ENCODE measurements at places on chromosomes 3 and 15.

- DNase-seq = peak; percentile 62
Observed at GRCh38 chr3:108008931-108009639, 81.7 kb downstream of the CD47 start.

- no peak for DNase-seq
Observed at GRCh38 chr15:56731548-56731947, 1.8 kb downstream of the ZNF280D start.

DNA sequence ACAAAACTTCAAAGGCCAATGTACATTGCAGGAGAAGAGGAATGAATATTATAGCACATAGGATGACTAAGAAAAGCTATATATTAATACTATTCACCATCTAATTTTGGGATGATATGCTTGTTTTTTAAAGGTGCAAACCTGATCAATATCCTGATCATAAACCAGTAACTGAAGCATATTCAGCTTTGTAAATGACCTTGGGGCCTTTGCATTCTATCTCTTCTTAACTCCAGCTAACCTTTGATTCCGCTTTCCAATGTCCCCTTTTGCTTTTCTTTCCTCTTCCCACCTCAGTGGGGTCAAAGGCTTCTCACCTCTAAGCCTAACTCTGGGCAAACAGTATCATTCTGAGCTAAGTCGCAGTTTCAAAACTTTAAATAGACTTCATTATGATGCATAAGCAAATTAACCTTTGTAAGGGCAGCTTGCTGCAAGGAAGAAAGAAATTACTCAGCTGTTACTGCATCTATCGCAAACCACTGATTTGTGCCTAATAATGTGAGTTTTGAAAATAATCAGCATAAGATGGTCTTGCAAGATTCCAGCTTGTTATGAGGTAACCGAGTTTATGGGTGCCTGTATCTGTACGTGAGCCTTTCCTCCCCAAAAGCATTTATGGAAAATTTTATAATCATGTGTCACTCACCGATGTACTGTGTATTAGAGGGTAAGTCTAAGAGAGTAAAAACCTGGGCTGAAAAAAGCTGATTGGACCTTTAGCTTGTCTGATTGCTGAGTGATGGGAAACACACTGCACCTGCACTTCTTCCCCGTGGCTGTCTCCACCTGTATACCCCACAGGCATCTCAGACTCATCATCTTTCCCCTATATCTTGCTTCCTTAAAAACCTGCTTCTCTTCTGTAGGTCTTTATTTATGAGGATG, 116.8 kb downstream of the TPRG1 start:
- no peak for DNase-seq

DNA sequence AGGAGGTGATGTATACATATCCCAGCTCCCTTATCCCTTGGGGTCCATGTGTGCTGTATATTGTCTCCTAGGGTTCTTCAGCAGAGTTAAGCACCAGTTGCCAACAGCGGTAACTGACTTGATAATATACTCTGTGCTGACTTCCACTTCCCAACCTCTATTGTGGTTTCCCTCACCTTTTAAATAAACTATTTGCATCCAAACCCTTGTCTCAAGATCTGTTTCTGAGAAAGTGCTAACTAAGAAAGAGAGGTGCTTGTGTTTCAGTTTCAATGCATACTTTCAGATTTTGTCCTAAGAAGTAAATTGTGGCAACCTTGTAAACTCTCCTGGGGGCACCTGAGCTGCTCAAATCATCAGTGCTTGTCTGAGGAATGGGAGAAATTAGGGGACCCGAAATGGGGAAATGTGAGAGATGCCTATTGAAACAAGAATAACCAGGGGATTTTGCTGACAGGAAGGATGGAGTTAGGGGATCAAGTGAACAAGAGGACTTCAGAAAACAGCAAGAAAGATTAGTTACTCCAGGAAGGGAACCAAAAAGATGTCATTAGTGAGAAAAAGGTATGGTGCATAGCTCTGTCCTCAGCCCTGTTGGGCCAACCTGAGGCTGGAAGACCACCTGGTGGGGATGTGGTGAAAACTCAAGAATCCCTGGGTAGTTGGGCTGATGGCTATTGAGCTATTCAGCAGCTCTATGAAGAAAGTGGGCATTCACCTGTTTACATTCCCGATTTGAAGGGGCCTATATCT, 50.9 kb upstream of the MRPL3 start:
- DNase-seq = no peak

- DNase-seq = no peak
Observed at GRCh38 chr3:14524920-14525660, 15.1 kb downstream of the GRIP2 start.

DNA sequence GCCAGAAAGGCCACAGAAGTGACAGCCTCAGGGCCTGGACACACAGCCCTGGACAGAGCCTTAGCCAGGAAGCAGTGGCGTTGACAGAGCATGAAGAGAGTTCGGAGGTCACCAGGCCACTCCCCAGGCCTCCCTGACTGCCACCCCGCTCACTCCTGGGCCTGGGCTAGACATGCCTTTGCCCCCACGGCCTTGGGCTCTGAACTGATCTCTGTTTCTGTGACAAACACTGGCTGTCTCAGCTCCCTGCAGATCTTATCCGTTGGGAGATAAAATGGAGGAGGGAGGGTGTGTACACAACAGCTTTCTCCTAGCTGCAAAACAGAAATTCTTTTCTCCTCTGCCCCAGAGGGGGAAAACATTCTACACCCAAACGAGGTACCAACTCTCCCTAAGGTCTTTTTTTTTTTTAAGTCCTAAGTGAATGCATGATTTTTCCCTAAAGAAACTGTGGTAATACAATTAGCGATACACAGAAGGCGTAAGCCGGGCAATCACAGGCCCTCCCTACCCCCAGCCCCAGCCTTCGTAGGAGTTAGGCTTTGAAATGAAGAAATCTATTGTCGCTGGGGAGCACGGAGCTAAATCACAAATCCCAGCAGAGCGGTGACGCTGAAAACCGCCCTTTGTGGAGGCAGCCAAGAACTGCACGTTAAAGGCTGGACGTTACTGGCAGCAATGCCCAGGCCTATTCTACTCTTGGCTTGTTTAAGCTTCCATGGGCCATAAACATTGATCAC, 45.0 kb downstream of the SRGAP3 start:
- DNase-seq = no peak

DNA sequence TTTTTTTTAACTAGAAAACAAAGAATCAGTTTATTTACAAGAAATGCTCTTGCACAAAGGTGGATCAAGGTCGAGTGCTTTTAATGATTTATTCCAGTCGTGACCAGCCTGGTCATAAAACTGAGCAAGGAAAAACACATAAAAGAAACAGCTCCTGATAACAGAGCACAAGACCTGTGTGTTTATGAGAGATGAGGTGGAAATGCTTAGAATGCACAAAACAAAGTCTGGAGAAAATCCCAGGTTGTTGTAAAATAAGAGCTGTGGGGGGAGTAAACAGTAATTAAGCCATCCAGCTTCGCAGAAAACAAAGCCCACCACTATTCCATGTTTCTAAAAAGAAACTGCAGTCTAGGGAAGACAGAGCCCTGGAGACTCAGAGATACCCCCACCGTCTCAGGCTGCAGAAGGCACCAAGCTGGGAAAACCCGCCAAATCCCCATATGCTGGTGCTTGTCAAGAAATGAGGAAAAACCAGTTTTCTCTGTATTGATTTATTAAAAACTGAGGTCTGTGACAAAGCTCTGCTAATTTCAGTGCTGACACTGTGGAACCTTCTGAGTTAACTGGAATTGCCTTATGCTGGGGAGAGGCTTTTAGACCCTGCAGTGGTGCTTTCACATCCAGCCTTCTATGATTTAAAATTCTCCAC, 139.3 kb downstream of the ADAMTS17 start:
- no peak for DNase-seq

DNA sequence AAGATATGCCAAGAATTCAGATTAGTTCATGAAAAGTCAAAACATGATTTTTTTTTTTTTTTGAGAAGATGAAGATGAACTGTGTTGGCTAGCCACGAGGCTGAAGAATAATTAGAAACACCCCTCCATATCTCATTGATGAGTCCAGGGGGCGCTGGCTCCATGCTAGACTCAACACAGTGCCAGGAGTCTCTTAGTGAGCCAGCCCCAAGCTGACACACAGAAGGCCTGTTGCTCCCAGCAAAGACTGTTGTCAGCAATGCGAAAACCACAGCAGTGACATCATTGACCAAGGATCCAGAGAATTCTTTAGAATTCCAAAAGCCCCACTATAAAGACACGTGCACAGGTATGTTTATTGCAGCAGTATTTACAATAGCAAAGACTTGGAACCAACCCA, 185.2 kb downstream of the ANXA2 start:
- DNase-seq = peak; percentile 57

DNA sequence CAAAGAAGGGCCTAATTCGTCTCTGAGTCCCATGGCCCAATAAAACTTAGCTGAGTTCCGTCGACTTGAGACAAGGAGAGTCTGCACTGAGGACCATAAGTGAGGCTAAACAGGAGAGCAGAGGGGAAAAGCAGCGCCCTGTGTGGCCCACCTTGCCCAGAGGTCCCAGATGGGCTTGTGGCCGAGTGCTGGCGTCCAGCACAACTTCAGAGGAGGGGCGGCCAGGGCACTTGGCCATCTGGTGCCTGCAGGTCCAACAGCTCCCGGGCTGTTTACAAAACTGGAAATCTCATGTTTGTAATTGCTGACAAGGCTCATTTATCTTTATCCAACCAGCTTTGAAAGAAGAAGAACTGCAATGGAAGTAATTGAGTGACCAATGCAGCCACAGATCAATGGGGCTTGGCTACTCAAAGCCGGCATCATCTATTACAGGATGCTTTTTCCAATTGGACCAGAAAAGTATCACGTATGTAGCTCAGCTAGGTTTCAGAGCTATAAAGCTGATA, 306.3 kb downstream of the OCA2 start:
- DNase-seq = no peak

- no peak for DNase-seq
Observed at GRCh38 chr15:27937851-27938250, 161.3 kb downstream of the OCA2 start.

- DNase-seq = no peak
Observed at GRCh38 chr3:21585216-21585740, 165.7 kb downstream of the ZNF385D start.

- peak; percentile 7 for DNase-seq
Observed at GRCh38 chr3:57298041-57298440, 5.6 kb upstream of the ASB14 start.

DNA sequence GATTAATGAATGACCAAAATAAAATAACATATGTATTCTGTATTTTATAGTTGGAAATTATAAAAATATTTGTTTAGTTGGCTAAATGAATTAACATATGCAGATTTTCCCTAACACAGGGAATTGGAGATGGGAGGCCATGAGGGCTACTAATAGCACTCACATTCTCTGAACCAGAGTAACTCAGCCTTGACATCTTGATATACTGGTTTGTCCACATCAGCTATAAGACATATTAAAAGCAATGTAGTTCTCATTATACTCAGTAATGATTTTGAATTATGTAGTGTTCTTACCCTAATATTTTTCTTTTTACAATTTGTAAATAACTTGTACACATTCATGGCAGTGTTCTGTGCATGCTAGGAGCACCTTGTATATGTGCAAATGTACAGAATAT, 255.9 kb downstream of the EPHA6 start:
- no peak for DNase-seq

- peak; percentile 49 for DNase-seq
Observed at GRCh38 chr15:36598529-36599177, 19.2 kb downstream of the CDIN1 start.

DNA sequence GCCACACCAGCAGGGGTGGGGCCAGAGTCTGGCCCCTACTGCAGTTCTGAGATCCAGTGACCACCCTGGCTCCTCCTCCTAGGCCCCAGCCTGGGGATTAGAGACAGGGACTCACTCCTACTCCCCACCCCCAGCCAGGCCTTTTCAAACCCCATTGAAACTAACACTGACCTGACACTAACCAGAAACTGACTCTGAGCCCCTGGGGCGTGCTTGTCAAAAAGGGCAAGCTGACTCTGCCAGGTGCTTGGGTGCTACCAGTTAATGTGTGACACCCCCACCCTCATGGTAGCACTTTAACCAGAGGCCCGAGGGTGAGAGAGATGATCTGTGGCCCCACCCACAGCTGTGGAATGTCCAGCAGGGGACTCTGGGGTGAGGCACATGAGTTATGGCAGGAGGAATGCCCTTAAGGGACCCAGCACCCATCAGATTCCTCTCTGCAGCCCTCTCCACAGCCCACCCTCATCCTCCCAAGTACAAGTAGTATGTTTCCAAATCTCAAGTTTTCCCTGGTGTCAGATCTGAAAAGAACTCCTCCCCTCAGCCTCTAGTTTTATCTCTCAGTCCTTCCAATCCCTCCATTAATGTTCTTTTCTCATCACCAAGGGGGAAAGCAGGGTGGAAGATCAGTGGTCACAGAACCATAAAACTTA, 1.4 kb downstream of the PTH1R start:
- peak; percentile 73 for DNase-seq

- DNase-seq = no peak
Observed at GRCh38 chr3:89560568-89560967, 453.1 kb downstream of the EPHA3 start.

- DNase-seq = peak; percentile 50
Observed at GRCh38 chr3:30292192-30292893, 314.1 kb upstream of the TGFBR2 start.

DNA sequence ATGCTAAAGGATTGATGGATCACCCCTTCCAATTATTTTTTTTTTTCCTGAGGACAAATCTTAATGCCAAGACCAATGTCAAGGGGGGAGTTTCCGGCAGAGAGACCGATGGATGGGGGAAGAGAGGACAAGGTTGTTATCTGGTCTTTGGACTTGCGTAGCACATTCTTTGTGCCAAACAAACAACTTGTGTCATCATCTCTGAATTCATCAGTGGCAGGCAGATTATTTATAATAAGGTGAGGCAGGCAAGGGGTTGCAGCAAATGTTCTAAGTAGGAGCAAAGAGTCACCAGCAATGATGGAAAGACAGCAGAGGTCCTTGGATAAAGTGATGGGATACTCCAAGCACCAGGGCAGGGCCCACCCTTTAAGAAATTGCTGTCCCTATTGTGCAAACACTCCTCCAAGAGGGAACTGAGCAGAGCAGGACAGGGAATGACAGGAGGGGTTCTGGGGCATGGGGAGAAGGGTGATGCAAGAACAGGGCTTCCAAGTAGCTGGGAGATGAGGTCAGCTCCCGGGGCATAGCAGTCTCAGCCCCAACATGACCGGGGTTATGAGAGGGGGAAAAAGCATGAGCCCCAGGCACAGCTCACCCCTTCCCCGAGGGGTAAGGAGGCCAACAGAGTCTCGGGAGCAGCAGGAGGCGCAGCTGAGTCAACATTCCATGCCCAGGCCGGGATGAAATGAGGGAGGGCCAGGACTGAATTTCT, 57.4 kb downstream of the ANXA2 start:
- peak; percentile 57 for DNase-seq

- DNase-seq = no peak
Observed at GRCh38 chr3:17046623-17047022, 161.9 kb downstream of the PLCL2 start.

DNA sequence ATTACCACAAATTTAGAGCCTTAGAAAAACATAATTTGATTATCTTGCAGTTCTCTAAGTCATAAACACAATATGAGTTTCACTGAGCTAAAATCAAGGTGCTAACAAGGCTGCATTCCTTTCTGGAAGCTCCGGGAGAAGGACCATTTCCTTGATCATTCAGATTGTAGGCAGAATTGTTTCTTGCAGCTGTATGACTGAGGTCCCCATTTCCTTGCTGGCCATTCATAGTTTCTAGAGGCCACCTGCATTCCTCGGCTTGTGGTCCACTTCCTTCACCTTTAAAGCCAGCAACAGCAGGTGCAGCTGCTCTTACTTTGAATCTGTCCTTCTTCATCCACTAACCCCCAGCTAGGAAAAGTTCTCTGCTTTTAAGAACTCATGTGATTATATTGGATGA, 58.7 kb downstream of the IFT80 start:
- DNase-seq = no peak

GRCh38 chr3:125231895-125232294, 19.3 kb upstream of the SLC12A8 start:
- DNase-seq = peak; percentile 81

GRCh38 chr15:35736150-35736549, 190.2 kb upstream of the DPH6 start:
- no peak for DNase-seq
